Large intestine (tissue), 12 donors: ENCODE measurements at places on chromosomes 7 and 10. TPM values are rescaled to one million over a fixed set of nuclear protein-coding genes. Genes with fewer than 3 reads are reported as not detected.

Gene INMT
- 10.1 TPM for polyA plus RNA-seq

Gene ATXN7L1
- 24.3 TPM for polyA plus RNA-seq

Gene GDI2
- 313 TPM for polyA plus RNA-seq

Gene SPDYE2
- 3.2 TPM for polyA plus RNA-seq

Gene CFAP69
- 8.1 TPM for polyA plus RNA-seq

Gene CTAGE8
- 11.2 TPM for polyA plus RNA-seq

Gene ARHGEF5
- 41.1 TPM for polyA plus RNA-seq

Gene THSD7A
- polyA plus RNA-seq = 3.7 TPM

Gene ZNF239
- polyA plus RNA-seq = 8.5 TPM

Gene GRM3
- 0.16 TPM for polyA plus RNA-seq

Gene EPDR1
- polyA plus RNA-seq = 5.8 TPM

Gene ZNF248
- polyA plus RNA-seq = 25.1 TPM

Gene R3HCC1L
- 18.2 TPM for polyA plus RNA-seq

Gene TBX20
- not detected for polyA plus RNA-seq

Gene FKBP9
- polyA plus RNA-seq = 67.8 TPM

Gene SLC39A12
- polyA plus RNA-seq = 0.03 TPM

Gene XRCC2
- 6.0 TPM for polyA plus RNA-seq
